ENCODE measurements at places on chromosomes 7 and 10.

GRCh38 chr7:48887500-48887899, 36.8 kb upstream of the CDC14C start:
- DNase-seq: no peak

DNA sequence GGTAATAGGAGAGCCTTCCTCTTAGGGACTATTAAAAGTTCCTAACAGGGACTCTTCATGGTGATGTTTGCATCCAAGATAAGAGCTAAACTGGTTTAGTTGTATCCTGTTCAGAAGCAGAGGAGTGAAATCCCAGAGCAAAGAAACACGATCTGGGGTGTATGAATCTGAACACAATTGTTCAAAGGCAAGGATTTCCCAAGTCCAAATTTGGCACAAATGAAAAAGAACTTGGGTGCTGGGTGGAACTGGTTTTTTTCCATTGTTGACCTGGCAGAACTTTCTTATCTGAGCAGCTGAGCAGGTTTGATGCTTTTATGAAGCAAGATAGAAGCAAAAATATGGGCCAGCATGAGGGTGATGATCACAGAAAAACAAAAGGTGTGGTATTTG, 6.0 kb downstream of the AGFG2 start:
- no peak for DNase-seq

- DNase-seq: no peak
These were observed 364.8 kb downstream of the SFMBT2 start for GRCh38 chr10:7045891-7046599.

- DNase-seq: no peak
These were observed 299.9 kb upstream of the LRRN3 start for GRCh38 chr7:110790992-110791391.

DNA sequence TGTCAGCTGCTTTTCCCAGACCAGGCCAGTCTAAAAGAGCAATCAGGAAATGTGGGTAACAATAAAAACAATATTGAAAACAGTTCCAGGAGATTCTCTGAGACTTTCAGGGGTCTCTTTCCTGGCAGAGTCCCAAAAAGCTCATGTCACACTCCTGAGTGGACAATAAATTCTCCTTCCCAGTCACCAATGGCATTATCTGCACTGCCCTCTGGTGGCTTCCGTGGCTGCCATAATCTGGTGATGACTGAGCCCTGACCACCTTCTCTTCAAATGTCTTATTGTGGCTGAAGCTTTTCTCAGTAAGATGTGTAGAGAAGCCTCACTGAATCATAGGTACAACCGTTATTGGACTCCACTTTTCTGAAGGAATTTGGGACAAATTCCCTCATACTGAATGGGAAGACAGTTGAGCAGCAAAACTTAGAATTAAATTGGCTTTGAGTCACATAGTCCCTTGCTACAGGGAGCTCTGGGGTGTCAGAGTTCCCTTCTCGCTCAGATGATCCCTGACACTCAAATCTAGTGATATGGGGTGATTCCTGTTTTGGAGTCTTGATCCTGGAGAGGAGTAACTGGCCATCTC, 24.4 kb upstream of the ASAH2 start:
- no peak for DNase-seq

DNA sequence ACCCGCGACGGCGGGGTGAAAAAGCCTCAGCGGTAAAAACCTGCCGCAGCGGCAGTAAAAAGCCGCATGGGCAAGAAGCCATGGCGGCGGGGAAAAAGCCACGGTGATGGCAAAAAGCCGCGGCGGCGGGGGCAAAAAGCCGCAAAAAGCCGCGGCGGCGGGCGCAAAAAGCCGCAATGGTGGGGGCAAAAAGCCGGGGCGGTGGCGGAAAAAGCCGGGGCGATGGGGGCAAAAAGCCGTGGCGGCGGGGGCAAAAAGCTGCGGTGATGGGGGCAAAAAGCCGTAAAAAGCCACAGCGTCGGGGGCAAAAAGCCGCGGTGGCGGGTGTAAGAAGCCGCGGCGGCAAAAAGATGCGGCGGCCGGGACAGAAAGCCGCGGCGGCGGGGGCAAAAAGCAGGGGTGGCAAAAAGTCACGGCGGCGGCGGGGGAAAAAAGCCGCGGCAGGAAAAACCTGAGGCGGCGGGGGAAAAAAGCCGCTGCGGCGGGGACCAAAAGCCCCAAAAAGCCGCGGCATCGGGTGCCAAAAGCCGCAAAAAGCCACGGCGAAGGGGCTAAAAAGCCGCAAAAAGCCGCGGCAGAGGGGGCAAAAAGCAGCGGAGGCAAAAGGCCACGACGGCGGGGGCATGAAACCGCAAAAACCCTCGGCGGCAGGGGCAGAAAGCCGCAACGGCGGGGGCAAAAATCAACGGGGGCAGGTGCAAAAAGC, 488.5 kb downstream of the ZNF33B start:
- no peak for DNase-seq

DNA sequence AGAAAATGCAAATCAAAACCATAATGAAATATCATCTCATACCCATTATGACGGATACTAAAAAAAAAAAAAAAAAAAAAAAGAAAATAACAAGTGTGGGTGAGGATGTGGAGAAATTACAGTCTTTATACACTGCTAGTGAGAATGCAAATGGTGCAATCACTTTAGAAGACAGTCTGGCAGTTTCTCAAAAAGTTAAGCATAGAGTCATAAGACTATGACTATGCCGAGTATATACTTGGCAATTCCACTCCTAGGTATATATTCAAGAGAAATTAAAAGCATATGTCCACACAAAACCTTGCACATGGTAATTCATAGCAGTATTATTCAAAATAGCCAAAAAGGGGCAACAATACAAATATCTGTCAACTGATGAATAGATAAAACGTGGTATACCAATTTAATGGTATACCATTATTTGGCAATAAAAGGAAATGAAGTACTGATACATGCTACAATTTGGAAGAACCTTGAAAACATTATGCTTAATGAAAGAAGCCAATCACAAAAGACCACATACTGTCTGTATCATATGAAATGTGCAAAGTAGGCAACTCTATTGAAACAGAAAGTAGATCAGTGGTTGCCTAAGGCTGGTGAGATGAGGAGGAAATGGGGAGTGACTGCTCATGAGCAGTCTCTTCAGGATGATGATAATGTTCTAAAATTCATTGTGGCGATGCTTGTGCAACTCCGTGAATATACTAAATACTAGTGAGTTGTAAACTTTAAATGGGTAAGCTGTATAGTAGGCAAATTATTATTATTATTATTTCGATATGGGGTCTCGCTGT, 90.1 kb upstream of the NANOS1 start:
- DNase-seq: no peak

DNA sequence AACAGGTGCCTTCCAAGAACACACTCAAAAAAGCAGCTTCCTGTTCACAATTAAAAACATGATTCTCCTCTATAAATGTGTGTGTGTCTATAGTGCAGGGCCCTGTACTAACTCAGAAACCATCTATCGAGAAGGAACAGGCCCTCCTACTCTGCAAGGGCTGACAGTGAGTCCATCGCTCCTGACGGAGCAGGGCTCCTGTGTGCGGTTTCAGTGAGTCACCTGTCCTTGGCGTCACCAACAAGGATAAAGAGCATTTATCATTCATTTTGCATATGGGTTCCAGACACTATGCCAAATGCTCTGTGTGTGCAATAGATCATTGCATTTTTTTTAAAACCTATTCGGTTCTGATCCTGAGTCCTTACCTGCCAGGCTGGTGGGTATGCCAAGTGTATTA, 63.7 kb downstream of the TACC2 start:
- DNase-seq: no peak

DNA sequence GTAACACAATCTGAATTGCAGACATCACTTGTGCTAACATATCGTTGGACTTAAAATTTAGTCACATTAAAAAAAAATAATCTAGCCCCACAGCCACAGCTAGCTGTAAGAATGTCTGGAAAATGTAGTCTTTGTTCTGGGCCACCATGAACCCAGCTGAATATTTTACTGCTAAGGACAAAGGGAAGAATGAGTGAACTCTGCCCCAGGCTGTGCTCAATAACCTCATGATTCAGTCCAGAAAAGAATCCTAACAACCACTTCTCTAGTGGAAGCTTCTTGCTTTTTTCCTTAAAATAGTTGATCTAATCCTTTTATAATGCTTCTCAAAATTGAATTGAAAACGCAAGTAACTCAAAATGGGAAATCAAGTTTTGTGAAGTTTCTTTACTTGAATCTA, 25.6 kb upstream of the SOSTDC1 start:
- DNase-seq: no peak

GRCh38 chr10:103618575-103619423, 125.3 kb downstream of the NEURL1 start:
- no peak for DNase-seq

GRCh38 chr10:69215405-69216171, 4.5 kb upstream of the HKDC1 start:
- no peak for DNase-seq

DNA sequence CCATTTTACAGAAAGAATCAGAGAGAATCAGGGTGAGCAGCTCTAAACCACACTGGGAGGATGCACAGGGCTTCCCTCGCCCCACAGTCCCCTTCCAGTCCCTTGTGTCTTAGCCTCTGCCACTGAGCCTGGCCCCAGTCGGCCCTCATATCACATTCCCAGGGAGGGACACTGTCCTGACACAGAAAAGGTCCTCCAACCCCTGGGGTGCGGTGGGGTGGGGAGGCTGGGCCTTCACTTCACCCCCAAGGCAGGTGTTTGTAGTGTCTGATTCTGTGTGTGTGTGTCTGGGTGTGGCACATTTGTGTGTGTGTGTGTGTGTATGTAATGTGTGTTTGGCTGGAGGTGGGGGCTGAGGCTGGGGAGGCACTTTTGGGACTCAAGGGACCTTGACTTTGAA, 1.8 kb upstream of the KCP start:
- no peak for DNase-seq

- DNase-seq: no peak
These were observed 4.9 kb downstream of the SRRT start for GRCh38 chr7:100879685-100880261.

GRCh38 chr7:29806208-29806994, at the start of gene WIPF3:
Gene WIPF3, plus strand, starts transcription at chr7:29806508. Its CDS starts 28,217 bp downstream, at chr7:29834725.
- no peak for DNase-seq

GRCh38 chr10:4343091-4343490, 482.9 kb upstream of the AKR1E2 start:
- no peak for DNase-seq

GRCh38 chr7:105880571-105881330, 4.4 kb upstream of the ATXN7L1 start:
- DNase-seq: no peak

DNA sequence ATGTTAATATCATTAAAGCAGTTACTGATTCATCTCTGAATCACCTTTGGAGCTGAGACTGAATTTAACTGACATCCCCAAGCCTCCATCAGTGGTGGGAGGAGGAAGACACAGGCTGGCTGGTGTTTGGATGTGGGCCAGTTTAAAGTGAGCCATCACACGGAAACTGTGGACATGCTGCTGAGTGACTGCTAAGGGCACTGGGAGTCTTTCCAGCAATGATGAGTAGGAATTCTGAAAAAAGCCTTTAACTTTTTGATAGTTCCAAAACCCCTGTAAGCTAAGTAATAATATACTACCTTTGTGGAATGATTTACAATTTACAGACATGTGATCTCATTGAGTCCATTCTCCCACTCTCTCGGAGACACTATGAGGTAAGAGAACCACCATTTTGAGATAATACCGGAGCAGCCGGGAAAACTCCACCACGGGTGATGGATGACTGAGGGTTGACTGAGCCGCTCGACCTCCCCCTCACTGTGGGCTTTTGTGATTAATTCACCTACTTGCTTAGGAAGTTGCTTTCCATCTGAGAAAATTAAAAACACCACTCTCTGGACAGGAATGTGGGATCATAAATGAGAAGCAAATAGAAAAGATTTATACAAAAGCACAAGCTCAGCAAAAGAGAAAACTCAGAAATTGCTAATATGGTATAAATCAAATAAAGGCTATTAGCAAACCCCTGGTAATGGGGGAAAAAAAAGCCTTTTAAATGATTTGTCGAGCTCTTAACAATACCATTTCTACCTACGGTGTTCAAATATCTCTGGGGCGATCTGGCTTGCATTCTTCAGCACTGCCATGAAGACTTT, 194.8 kb downstream of the FANK1 start:
- no peak for DNase-seq

DNA sequence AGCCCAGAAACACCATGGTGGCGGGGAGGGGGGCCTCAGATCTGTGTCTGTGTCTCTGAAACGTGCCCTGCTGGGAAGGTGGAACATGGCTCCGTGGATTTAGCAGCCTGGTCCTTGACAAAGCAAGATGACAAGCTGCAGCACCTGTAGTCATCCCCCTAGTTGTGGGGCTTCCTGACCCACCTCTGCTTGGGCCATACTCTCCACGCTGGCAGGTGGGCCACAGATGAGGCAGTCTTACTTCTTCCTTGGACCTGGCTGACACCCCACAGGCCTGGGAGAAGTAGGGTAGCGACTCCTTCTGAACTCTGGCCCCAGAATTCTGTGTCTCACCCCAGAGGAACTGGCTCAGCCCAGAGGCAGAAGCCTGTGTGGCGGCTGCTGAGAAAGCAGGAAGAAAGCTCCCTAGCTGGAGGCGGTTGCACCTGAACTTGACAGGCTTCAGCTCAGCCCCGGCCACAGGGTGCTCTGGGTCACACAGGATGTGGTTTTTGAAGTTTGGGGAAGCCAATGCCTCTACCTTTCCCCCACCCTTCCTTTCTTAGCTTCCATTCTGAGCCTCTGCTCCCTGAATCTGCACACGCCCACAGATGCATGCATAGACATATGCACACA, 113.9 kb downstream of the ABLIM1 start:
- DNase-seq: no peak

- no peak for DNase-seq
These were observed 102.8 kb downstream of the TNS3 start for GRCh38 chr7:47478926-47479711.

DNA sequence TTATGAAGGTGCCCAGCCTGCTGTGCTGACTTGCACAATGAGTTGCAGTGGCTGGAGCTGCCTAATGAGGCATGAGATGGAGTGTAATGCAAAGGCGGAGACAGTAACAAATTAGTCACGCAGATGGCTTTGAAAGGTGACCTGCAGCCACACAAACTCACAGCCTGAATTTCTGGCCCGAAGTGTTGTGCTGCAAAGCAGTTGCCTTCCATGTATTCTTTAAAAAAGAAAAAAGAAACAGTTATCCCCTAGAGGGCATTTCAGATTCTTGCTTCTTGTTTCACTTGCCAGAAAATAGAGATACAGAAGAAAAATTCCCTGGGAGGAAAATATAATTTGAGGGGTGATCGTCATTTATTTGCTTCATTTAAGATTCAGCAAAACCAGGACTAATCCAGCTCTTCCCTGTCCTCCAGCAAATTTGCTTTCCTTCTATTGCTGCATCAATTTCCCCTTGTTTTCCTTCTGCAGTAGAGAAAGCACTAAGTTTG, 239.9 kb downstream of the ADRA2A start:
- DNase-seq: no peak

- DNase-seq: no peak
These were observed 84.0 kb downstream of the ELAPOR2 start for GRCh38 chr7:86975449-86975848.

- peak; percentile 37 for DNase-seq
These were observed 14.0 kb downstream of the LRGUK start for GRCh38 chr7:134140889-134141867.

GRCh38 chr10:63114031-63114814, 18.9 kb upstream of the NRBF2 start:
- DNase-seq: no peak

Data from NCI-H1092 treated with DMSO at 0.1 percent for 48 hours (cell line).